ENCODE measurements at places on chromosomes 5 and 9.

DNA sequence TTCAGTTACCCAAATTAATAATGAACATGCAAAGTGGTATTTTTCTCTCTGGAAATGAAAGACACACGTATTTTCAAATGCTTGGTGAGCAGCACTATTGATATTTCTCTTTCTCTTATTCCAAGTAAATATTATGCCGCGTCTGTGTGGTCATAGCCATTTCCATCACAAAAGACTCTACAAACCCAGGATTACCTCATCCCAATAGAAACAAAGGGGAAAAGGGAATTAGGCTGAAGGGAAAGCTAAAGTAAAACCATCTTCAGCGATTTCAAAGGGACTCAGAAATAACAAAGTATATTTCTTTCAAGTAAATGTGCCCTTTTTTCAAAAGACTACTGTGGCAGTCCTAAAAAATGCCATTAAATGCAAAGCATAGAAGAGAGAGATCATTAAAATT lies 62.0 kb upstream of the FST start:
- DNase-seq = no peak

GRCh38 chr5:172159016-172159415 lies 29.0 kb downstream of the STK10 start:
- no peak for DNase-seq

DNA sequence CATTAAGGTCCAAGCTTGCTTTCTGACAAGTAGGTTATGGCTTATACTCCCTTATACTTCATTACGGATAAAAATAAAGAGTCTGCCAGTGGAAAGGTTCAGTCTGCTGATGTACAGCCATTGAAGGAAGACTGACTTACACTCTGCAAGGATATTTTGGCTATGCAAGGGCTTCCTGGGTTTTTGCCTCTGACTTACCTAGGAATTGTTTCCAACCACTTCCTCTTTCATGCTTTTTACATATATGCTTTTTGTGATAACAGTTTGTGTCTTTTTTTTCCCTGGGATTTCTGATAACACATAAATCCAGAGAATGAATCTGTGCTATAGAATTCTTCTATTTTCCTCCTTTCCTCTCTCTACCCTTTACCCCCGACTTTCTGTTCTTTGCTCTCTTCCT lies 16.8 kb downstream of the ISOC1 start:
- no peak for DNase-seq

DNA sequence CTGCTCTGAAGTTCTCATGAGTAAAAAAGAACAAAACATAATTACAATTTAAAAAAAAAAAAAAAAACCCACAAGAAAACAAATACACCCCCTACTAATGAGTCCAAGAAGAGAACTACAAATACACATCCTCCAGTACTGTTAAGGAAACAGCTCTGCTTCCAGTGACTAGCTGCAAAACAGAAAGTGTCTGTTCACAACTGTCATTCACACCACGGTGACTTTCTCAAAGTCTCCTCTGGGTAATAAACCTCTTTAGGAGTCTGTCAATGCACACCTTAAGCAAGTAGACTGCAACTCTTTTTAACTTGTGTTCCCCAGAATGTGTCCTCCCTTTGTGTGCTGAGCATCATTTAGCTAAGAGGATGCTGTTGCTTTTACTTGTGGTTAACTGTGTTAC lies 6.2 kb downstream of the REEP5 start:
- DNase-seq = no peak

DNA sequence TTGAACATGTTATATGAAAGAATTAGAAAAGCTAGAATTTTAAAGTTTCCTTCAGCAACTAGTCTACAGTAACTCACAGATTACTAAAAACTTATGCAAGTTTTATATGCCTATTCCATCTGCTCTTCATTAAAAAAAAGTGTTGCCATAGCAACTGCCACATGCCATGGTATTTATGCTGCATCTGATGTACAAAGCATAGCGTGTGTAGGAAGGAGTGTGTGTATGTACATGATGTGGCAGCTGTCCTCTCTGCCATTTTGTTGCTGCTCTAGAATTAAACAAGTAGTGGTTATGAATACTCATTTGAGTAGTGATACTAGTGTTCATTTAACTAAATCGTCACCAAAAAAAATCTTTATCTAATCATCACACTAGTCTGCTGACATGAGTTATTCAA lies 593.5 kb downstream of the CETN3 start:
- DNase-seq = no peak

GRCh38 chr9:36870960-36871359 lies 163.1 kb downstream of the PAX5 start:
- DNase-seq = no peak

DNA sequence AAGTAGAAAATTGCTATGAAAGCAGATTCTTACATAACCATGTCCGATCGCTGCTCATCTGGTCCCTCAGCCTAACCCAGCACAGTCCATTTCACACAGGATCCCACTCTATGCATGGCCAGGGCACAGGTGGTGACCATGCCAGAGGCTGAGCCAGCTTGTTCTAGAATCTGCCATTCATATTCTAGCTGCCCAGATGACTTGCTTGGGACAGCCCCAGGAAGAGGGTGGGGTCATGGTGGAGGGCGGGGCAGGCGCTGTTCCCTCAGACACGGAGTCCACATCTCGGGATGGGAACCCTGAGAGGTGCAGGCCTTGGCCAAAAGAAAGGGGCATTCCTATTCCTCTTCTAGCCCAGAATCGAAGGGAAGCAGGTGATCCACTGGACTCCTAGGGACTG lies 275.2 kb upstream of the IRX2 start:
- DNase-seq = no peak

- DNase-seq = peak; percentile 72
These were observed 3.4 kb downstream of the PRRC2B start for GRCh38 chr9:131397100-131397790.

GRCh38 chr5:180522330-180522729 lies 28.2 kb downstream of the CNOT6 start:
- no peak for DNase-seq

- no peak for DNase-seq
These were observed 12.3 kb downstream of the GFPT2 start for GRCh38 chr5:180340856-180341255.

DNA sequence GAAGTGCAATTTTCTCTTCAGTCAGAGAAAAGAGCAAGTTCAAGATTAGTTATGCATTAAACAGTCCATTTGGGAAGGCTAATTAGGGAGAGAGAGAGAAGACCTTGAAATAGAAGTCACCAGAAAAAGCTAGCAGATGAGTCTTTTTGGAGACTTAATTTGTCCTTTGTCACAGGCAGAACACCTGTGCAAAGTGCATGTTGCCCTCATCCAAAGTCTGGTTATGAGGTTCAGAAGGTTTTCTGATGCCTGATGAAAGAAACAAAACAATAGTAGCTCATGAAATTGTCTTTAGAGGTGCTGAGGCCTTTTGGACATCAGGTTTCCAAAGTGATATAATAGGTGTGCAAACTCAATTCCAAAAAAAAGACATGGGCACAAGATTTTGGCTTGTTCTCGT lies 199.3 kb downstream of the MAN2A1 start:
- DNase-seq = no peak

DNA sequence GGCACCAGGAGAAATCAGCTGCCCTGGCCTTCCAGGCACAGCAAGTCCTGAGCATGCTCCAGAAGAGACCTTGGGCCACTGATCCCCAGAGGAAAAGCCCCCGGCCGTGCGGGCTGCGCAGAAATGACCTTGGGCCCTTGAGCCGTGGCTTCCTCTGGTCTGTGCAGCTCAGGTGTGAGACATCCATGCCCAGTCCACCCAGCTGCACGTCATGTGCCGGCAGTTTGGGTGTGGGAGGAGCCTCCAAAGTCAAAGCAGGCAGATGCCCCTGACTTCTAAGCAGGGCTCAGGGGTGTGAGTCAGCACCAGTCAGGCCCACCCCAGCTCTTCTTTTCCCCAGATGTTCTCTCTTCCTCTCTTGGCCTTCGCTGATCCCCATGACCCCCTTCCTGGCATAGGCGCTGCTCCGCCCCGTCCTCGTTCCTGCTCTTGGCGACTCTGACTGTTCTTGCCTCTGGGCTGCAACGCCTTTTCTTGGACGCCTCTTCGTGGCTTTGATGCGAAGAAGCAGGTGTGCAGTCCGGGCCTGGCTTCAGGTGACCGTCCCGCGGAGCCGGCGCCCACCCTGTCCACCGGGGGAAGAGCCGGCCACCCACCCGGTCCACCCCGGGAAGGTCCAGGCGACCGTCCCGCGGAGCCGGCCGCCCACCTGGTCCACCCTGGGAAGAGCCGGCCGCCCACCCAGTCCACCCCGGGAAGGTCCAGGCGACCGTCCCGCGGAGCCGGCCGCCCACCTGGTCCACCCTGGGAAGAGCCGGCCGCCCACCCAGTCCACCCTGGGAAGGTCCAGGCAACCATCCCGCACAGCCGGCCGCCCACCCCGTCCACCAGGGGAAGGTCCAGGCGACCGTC lies 5.9 kb upstream of the QSOX2 start:
- DNase-seq = no peak
